ENCODE measurements at places on chromosomes 11 and 22. TPM values are rescaled to one million over a fixed set of nuclear protein-coding genes. Genes with fewer than 3 reads are reported as not detected.

The OR4C12 gene
- total RNA-seq = not detected

The CALCA gene
- not detected for total RNA-seq

The PNPLA3 gene
- total RNA-seq = 4.9 TPM

The BTG4 gene
- total RNA-seq = not detected

The MS4A10 gene
- total RNA-seq = not detected

The SYCE3 gene
- not detected for total RNA-seq

The NDUFS3 gene
- total RNA-seq = 135 TPM

The GRAMD4 gene
- 30.8 TPM for total RNA-seq

The SIK3 gene
- 39.7 TPM for total RNA-seq

The ADAMTS8 gene
- 0.15 TPM for total RNA-seq

The SGSM1 gene
- 1.6 TPM for total RNA-seq

Data from Panc1 (cell line).